Cardiac fibroblast (primary cell): ENCODE measurements at places on chromosomes 6 and 20.

DNA sequence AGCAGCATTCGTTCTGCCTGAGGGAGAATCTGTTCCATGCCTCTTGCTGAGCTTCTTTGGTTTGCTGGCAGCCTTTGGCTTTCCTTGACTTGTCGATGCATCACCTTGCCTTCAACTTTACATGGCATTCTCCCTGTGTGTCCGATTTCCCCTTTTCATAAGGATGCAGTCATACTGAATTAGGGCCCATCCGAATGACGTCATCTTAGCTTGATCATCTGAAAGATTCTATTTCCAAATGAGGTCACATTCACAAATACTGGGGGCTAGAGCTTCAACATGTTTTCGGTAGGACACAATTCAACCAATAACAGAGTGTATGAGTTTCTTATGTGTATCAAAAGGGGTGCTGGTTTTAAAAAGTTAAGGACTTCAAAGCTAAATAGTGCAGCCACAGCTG, 27.8 kb upstream of the HECA start:
- no peak for DNase-seq

GRCh38 chr6:158849899-158850806, 31.0 kb upstream of the EZR start:
- peak; percentile 72 for DNase-seq

DNA sequence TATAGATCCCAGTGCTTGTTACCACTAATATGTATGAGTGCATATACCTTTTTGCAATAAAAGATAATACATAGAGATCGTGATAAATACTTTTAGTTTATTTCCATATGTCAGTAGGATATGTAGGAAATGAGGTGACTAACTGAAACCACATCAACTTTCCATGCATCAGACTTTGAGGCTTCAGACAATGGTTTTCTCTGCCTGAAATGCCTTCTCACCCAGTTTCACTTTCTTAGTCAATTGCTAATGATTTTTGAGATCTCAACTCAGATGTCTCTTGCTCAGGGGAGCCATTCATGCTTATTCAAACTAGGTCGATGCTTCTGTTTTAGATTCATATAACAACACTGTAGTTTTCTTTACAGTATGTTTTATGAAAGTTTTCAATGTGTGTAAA, 626.6 kb upstream of the ADGRB3 start:
- peak; percentile 3 for DNase-seq

DNA sequence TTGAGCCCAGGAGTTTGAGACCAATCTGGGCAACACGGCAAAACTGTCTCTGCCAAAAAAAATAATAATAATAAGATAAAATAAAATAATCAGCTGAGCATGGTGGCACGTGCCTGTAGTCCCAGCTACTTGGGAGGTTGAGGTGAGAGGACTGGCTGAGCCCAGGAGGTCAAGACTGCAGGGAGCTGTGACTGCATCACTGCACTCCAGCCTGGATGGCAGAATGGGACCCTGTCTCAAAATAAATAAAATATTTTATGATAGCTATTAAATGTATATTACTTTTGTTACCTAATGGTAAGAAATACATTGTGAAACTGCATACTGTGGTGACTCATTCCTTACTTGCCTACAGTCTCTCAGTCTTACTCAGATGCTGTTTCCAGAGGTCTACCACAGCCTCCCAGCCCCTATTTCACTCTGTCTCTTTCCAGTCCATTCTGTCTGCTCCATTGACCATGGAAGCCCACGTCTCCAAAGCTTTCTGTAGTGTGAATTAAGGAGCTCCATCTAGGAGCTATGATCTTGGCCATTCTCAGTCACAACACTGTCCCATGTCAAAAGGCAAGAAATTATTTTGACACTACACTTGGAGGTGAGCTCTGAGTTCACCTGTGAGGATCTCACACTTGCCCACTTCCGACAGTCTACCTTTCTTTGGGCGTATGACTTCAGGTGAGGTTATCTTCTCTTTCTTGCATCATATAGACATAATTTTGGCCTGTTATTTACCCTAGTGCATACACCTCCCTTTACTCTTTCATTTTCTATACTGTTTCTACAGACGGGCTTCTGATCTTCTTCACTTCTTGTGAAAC, 22.4 kb upstream of the SNX9 start:
- peak; percentile 59 for DNase-seq

GRCh38 chr6:128350416-128351254, 169.8 kb downstream of the PTPRK start:
- peak; percentile 48 for DNase-seq

GRCh38 chr20:38156888-38157634, 8.0 kb downstream of the TGM2 start:
- DNase-seq, result peak; percentile 15

GRCh38 chr6:48671505-48671904, 560.5 kb upstream of the PTCHD4 start:
- DNase-seq, result peak; percentile 11

DNA sequence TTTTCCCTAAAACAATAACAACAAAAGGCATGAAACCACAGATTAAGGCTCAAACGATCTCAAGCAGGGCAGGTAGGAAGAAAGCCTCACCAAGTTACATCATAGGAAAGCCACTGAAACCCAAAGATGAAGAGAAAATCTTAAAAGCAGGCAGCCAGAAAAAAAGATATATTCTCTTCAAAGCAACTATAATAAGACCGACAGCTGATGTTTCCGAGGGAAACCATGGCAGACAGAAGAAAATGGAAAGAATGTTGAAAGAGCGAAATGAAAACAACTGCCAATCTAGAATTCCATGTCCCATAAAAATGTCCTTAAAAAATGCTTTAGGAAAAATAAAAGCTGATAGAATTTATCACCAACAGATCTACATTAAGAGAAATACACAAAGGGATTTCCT, 161.5 kb upstream of the THBS2 start:
- DNase-seq, result no peak

DNA sequence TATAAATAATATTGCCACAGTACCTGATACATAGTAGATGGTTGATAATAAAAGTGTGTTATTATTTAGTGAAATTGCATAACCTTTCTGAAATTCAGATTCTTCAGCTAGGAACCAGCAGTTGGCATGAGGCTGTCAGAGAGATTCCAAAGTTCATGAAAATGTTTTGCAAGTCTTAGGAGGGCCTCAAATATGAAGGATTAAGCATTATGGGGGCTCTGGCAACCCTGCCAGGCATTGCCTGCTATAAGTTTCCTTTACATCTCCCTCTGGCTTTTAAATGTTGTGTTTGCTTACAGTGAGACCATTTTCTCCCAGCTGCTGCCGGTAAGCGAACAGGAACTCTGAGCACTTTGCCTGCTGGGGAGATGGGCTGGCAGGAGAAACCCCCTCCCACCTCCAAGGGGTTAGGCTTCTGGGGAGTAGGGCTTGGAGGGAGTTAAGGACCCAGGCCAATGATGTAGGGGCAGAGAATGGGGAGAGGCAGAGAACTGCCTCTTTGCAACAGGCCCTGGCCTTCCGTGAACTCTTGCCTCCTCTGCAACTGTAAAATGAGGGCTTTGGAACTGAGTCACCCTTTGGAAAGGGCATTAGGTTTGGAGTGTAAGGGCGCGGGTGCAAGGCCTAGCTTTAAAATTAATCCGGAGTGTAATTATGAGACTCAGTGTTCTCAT, 33.2 kb upstream of the KIF3B start:
- no peak for DNase-seq

DNA sequence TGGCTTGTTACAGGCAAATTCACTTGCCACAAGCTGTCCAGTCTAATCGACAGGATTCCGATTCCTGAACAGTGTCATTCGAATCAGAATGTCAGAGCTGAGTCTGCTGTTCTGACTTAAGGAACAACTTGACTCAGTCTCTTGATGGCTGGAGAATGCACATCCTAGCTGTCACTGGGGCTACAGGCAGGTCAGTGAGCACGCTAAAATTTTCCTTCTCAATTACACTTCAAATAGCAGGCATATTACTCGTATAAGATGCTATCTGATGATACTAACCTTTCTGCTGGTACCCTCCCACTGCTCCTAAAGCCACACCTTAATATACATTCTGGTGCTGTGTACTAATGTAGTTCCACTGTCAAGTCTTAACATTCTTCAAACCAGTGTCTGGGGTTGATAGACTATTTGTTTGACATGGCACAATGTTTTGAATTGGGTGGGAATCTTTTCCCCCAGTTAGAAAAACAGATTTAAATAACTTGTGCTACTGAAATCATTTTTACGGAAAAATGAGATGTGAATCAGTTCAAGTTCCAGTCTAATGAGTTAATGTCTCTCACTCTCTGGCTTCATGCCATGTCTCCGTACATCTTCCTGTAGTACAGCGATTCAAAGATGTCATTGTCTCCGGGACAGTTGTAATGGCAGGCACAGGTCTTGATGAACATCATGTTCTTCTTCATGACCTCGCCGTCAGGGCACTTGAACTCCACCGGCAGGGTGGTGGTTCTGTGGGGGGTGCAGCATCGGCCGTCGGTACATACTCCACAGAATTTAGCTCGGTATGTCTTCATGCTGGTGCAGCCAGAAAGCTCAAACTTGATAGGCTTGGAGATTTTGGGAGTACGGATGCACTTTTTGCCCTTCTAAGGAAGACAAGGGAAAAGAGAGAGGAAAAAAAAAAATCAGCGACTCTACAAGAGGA, 2.2 kb downstream of the CCN2 start:
- peak; percentile 92 for DNase-seq

- DNase-seq, result no peak
Observed at GRCh38 chr6:87791029-87791428, 89.0 kb upstream of the AKIRIN2 start.

- DNase-seq, result peak; percentile 83
Observed at GRCh38 chr6:35691027-35691824, 2.5 kb upstream of the FKBP5 start.

DNA sequence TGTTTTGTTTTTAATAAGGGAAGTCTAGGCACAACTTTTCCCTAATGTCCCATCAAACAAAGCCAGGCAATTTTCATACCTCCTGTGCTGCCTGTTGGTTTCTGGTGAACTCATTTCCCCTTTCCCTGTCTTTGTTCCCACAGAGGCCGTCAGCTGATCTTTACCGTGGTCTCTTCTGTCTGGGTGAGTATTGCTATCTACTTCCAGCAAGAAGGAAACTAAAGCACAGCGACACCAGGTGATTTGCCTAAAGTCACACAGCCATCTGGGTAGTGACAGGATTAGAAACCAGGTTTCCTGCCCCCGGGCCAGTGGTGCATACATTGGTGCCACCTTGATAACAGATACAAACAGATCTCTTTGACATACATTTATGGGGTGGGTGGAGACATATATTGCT, 59.6 kb downstream of the RAB44 start:
- DNase-seq, result no peak

DNA sequence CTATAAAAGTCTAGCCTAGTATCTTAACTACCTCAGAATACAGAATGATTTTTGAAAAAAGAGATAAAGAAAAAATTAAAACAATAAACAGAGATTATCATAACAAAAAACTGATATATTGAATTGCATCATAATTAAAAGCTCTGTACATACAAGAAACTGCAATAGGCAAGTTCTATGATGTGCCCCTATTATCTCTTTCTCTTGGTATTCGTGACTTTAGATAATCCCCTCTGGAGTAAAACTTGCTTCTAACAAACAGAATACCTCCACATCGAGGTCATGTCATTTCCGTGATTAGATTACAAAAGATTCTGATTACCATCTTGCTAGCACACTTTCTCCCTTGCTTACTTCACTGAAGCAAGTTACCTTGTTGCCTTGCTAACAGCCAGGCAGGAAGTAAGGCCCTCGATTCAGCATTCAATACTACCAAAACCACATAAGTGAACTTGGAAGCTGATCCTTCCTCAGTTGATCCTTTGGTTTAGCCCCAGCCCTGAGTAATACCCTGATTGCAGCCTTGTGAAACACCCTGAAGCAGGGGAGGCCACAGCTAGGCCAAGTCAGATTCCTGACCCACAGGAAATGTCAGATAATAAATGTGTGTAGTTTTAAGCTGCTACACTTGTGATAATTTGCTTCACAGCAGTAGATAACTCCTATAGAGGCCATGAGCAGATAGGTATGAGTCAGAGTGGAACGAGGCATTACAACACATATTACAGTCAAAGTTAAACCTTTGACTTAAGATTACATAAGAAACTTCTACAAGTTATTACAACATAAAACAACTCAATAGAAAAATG, 53.7 kb upstream of the TMX4 start:
- DNase-seq, result peak; percentile 92

DNA sequence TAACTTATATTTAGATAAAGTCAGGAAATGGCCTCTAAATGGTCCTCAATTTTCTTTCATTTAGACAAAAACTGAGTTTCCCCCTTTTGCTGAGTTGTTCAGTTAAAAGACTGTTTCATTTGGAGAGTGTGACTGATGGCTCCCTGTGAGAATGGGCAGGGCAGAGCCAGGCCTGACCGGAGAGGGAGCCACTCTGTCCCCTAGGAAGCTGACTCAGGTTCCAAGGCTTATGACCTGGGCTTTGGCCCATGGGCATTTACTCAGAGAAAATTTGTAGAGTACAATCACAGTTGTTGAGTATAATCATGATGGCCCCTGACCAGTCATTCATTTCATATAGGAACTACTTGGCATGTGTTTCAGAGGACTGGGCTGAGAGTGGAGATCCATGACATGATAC, 37.0 kb upstream of the AIG1 start:
- DNase-seq, result no peak

DNA sequence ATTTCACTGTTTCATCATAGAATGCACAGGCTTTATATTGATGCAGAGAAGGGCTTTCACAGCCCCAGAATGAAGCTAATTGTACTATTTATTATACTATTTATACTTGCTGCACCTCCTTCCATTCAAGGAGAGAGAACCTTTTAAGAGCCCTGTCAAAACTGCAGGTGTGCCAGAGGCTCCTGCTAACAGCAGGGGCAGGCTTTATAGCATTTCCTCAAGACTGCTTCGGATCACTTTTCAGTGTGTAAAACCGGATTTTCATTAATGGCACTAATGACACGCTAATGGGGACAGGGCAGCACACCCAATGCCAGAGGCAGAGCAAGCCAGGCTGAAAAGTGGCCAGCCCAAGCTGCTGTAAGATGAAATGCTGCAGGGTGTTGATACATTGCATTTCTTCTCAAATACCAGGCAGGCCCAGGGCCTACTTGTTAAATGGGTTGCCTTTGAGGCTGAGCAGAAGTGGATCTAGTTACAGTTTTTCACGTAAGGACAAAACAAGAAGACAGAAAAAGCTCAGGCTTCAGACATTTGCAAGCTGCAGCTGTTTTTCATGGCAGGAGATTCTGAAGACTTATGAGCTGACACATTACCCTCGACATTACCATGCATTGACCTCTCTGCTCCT, 487.7 kb upstream of the BTBD3 start:
- no peak for DNase-seq

GRCh38 chr6:110755411-110755834, 59.8 kb downstream of the CDK19 start:
- no peak for DNase-seq

DNA sequence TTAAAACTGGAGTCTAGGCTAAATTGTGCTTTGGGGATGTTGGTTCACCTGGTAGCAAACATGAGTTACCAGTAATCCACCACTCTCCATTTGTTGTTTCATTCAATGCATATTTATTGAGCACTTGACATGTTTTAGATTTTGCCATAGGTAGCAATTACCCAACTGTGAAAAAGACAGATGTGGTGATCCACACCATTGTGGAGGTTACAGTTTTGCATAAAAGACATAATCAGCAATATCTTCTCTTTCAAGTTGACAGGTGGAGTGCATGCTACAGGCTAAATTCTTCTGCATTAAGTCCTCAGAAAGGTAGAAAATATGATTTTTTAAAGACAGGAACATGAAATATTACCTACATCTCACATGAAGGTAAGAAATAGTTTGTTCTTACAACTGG, 143.0 kb upstream of the TSHZ2 start:
- DNase-seq, result no peak

GRCh38 chr20:17856837-17857605, 111.6 kb downstream of the SNX5 start:
- DNase-seq, result no peak

GRCh38 chr6:27616328-27617045, 143.6 kb upstream of the ZNF184 start:
- DNase-seq, result no peak
